Epithelial cell of proximal tubule (primary cell): ENCODE measurements at places on chromosomes 3 and 15.

DNA sequence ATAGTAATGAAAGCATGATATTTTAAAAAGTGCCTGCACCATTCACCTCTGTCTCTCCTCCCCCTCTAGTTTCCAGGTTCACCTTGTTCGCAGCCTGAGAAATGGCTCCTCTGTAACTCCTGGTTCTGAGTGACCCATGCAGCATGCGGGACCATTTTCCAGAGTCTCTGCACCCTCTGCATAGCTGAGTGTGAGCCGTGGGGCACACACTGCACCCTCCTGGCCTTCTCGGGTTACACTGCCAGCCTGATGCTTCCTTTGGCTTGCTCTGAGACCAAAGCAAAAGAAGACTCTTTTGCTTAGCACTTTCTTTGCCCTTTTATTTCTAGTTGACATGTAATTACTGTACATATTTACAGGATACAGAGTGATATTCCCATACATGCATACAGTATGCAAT is 287.3 kb downstream of the GABRG3 start:
- no peak for DNase-seq

- no peak for DNase-seq
Observed at GRCh38 chr15:40358471-40359353, 693 bp downstream of the DISP2 start.

- DNase-seq = no peak
Observed at GRCh38 chr3:86996261-86996955, 5.5 kb upstream of the VGLL3 start.

GRCh38 chr3:112982710-112983109 is 7.8 kb upstream of the CD200R1 start:
- no peak for DNase-seq

GRCh38 chr3:114212646-114213045 is 24.7 kb downstream of the ZNF80 start:
- no peak for DNase-seq
